Amygdala (tissue), 56 donors: ENCODE measurements at places on chromosomes 3 and 15.
A peak's percentile ranks its signal among the peaks of the same experiment; 100 is the strongest.

GRCh38 chr3:67401921-67402320, 252.5 kb downstream of the SUCLG2 start:
- no peak for DNase-seq

- DNase-seq, result no peak
These were observed 51.7 kb downstream of the TRANK1 start for GRCh38 chr3:36893137-36893557.

DNA sequence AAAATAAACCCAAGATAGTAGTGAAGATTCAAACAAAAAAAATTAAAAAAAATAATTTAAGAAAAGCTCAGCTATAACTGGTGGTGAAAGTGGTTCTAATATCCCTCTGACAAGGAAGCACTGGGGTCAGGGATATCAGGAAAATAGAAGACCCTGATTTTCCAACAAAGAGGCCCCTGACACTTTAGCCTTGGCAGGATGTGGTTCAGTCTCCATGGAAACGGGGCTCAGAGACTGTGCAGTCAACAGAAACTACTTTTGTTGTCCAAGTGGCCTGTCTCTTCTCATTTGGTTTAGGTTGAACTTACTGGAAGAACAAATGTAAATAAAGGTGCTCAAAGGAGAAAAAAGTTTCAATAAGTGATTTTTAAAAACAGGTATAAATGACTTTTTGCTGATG, 27.2 kb downstream of the INTS14 start:
- no peak for DNase-seq

GRCh38 chr3:116808725-116809124, 99.1 kb downstream of the TUSC7 start:
- DNase-seq, result no peak

GRCh38 chr3:186257866-186258265, 104.2 kb downstream of the DGKG start:
- DNase-seq, result no peak

DNA sequence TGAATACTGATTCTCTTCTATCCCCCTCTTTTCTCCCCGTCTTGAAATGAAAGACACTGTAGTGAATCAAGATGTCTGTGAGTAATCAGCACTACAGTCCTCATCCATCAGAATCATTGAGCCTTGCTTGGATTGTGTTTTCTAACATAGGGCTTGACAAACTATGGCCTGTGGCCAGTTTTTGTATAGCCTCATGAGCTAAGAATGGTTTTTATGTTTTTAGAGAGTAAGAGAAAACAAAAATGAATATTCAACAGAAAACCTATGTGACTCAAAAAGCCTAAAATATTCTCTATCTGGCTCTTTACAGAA, 55.2 kb downstream of the PPM1L start:
- no peak for DNase-seq

DNA sequence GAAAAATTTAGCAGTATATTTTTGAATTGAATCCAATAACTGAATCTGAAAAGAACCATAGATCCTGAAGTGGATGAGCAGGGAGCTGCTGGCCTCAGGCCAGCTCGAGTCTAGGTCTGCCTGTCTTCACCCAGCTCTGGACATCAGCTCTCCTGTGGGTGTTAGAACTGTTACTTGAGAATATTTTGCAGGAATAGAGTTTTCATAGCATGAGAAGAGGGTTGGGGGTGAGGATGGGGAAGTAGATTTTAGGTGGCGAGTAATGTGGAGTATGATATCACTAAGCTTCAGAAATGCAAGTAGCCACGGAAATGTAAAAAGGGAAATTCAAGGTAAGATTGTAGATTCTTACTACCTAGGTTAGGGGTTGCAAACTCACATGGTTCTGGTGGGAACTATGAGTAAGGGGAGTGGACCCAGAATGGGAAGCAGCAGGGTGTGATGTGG, 6.2 kb downstream of the RAB8B start:
- no peak for DNase-seq

- no peak for DNase-seq
These were observed 576.9 kb upstream of the NECTIN3 start for GRCh38 chr3:110494728-110495127.

DNA sequence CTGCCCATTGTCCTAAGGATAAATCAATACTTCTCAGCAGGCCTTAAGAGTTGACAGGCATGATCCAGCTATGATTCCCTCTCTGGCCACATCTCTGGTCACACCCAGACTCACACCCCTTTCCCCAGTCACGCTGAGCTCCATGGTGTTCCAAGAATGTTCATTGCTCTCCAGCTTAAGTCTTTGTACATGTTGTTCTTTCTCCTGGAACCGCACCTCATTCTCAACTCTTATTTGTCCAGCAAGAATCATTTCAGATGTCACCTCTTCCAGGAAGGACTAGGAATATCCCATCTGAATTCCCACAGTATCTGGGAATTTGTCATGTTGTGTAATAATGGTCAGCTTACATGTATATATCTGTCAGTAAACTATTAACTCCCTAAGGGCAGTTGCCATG, 118.3 kb upstream of the GALNT15 start:
- no peak for DNase-seq

GRCh38 chr15:79501086-79501485, 69.0 kb downstream of the MINAR1 start:
- no peak for DNase-seq

DNA sequence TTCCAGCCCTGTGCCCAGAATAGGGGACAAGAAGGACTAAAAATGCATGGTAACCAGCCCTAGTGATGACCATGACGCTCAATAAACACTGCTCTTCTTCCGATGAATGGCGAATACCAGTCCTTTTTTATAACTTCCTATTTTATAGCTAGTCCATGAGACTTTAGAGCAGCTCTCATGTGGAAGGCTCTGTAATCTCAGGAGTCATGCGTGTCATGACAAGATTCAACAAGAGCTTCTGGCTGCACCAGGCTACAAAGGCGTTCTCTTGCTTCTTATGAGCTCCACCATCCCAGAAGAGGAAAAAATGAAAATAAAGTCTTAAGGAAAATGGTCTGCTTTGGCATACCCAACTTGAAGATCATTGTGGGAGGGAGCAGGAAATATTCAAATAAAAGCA, 141.0 kb downstream of the TMCO5A start:
- no peak for DNase-seq

- DNase-seq, result no peak
These were observed 160.7 kb downstream of the STAC start for GRCh38 chr3:36540888-36541518.

DNA sequence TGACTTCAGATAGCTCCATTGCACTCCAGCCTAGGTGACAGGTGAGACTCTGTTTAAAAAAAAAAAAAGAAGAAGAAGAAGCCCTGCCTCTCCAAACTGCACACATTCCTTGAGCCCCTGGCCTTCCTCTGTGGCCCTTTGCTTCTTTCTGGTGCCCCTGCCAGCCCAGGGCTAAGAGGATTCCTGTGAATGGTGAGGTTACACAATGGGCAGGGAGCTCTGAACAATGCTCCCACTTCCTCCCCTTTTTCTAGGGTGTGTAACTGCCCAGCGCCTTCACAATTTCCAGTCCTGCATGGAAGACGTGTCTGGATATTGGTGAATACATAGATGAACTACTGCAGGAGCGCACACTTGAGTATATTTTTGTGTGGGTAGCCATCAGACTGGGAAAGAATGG, 3.6 kb upstream of the AMOTL2 start:
- DNase-seq, result no peak

GRCh38 chr3:125119752-125120378, 64.1 kb upstream of the HEG1 start:
- no peak for DNase-seq

- no peak for DNase-seq
These were observed 578.9 kb downstream of the RBMS3 start for GRCh38 chr3:29859726-29860270.

DNA sequence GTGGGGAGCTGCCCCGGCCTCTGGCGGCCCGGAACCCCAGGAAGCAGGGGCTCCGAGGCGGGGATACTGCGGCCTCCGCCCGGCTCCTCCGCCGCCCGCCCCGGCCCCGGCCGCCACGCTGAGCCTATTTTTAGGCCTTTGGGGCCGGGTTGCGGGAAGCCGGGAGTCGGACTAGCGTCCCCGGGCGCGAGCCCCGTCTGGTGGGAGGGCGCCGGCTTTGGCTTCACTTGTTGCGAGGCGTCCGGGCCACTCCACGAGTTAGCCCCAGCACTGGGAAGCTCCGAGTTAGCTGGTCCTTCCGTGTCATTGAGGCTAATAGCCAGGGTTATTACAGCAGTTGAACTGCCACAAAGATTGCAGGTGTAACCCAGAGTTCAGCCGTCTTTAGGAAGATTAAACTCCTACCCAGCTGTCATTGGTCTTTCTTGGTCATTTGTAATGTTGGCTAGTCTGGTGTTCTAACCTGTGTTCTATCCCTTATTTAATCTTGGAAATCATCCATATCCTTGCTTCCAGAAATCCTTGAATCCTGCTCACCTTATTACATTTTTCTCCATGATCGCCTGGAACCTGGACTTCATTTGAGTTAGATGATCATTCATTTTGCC, 791 bp downstream of the GYG1 start:
- DNase-seq, result peak; percentile 30

DNA sequence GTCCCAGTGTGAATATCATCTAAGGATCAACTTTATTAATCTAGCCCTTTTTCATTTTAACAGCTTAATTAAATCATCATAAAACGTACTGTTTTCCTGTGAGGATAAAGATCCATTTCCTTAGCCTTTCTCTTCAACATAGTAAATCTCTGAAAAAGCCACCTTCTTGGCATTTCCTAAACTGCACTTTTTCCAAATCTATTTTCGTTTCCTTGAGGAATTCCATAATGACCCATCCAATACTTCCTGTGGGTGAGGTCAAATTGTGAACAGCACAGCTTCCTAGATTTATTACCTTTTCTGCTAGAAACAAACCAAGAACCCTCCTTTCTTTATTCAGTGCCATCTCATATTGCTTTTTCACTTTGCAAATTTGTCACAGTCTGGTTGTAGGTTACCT, 129.4 kb upstream of the CNTN4 start:
- DNase-seq, result no peak

GRCh38 chr15:26234976-26235767, 372.0 kb upstream of the ATP10A start:
- no peak for DNase-seq

DNA sequence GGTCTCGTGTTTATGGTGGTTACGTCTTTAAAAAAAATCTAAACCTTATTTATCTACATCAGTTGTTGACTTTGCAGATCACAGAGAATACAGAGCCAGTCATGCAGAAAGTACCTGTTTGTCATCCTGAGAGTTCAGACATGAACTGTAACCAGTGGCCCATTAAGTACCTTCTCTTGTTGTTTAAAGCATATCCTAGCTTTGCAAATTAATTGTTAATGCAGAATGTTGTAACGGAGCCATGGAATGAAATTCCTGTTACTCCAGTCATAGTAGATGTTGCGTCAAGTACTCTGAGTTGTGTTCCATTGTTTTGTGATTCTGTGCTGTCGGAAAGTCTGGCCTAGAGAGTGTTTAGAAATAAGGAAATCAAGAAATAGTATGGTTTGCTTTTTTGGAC, 205.2 kb downstream of the RBMS3 start:
- no peak for DNase-seq

DNA sequence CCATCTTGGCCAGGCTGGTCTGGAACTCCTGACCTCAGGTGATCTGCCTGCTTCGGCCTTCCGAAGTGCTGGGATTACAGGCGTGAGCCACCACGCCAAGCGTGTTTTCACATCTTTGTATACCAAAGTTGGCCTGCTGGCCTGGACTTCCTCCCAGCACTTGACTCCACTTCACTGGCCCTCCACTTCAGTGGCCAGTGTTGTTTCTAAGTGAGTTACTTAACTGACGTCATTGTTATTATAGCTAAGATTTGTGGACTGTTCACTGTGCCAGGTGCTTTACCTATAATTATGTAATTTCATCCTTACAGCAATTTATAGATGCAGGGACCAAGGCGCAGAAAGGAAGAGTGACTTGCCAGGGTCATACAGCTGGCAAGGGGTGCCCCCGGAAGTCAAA, 52.0 kb downstream of the HRH1 start:
- no peak for DNase-seq

GRCh38 chr3:195911041-195911945, 2.9 kb upstream of the TNK2 start:
- DNase-seq, result no peak

GRCh38 chr3:15536856-15537255, 15.3 kb upstream of the COLQ start:
- DNase-seq, result no peak

- DNase-seq, result no peak
These were observed 9.3 kb downstream of the CACNA2D2 start for GRCh38 chr3:50494126-50494525.

DNA sequence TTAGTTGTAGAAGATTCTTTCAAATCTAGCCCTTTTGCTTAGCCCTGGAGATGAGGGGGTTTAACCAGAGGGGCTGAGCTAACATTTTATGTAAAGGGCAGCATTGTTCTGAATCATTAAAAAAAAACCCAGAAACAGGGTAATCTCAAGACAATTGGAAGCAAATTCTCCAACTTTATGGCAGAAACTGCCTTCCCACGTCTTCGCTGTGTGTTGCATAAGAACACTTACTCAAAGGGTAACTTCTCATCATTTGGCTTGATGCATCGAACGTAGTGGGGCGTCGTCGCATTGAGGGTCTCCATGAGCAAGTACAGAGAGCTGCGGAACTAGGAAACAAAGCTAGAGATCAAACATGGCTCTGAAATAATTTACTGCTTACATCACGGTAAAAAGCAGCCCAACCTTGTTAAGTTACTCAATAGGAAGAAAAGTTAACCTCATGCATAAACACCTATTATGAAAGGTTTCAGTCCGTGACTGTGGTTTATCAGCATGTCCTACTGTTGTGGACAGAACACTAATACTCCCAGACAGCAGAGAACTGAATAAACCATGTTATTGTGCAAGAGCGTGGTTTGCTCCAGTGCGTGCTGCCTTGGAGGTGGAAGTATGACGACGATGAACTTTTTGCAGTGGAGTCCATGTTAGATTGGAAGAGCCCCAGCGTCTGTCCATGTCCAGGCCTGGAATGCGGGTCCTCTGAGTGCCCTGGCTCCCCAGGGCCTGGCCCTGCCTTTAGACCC, 48.7 kb downstream of the MYO5C start:
- DNase-seq, result no peak

DNA sequence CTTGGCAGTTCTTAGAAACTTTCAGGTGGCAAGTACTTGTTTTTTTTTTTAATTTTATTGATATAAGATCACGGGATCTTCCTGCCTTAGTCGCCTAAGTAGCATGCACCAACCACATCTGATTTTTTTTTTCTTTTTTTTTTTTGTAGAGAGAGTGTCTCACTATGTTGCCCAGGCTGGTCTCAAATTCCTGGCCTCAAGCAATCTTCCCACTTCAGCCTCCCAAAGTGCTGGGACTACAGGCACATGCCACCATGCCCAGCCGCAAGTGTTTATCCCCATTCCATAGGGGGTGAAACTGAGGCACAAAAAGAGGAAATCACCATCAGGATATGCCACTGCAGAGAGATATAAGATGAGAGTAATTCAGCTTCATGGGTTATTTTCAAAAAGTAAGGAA, 102.9 kb downstream of the IGF2BP2 start:
- DNase-seq, result no peak

- DNase-seq, result no peak
These were observed 221.2 kb downstream of the THRB start for GRCh38 chr3:24273491-24273890.

- DNase-seq, result no peak
These were observed 31.2 kb downstream of the FOXB1 start for GRCh38 chr15:60035344-60035743.

- DNase-seq, result no peak
These were observed 241.5 kb upstream of the CTDSPL start for GRCh38 chr3:37620071-37620635.
